ENCODE measurements at places on chromosomes 6 and 20.

- DNase-seq, result peak; percentile 96
Observed at GRCh38 chr20:33666293-33667244, at the start of gene ACTL10. ACTL10 (plus strand) TSS chr20:33666943; CDS start chr20:33667498, 555 bp downstream.

GRCh38 chr6:161367472-161367871 lies 93.6 kb upstream of the AGPAT4 start:
- no peak for DNase-seq

GRCh38 chr6:116572162-116572561 lies 858 bp downstream of the RWDD1 start:
- DNase-seq, result peak; percentile 71

DNA sequence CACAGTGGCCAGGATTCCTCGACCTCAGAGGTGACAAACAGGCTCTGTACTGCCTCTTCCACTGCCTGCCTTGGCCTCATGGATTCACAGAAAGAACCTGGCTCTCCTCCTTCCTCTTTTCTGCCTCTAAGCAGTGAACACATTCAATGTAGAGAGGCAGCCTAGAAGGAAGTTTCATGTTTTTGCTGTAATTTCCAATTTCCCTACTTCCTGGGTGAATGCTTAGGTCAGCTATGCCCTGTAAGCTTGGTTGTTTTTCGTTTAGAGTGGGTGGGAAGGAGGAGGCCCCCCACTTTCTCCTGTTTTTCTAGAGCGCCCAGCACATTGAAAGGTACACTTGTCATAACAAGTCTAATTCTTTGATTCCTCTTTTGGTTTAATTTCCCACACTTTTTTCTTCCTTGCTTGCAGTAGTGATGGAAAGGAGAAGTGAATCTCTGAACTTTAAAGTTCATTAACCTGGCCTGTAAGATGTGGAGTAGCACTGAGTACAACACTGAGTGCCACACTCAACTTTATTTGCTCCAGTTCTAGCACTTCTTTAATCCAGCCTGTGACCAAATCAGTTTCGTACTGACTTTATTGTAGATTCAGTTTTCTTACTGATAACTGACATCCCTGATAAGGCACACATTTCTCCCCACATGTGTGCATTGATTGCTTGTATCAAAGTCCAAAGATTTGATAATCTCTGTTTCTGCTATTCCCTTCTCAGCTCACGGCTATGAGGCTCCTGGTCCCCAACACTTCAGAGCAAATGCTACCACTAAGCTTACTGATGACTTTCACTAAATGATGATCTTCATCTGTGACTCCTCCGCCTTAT lies 100.0 kb upstream of the MAN1A1 start:
- no peak for DNase-seq

DNA sequence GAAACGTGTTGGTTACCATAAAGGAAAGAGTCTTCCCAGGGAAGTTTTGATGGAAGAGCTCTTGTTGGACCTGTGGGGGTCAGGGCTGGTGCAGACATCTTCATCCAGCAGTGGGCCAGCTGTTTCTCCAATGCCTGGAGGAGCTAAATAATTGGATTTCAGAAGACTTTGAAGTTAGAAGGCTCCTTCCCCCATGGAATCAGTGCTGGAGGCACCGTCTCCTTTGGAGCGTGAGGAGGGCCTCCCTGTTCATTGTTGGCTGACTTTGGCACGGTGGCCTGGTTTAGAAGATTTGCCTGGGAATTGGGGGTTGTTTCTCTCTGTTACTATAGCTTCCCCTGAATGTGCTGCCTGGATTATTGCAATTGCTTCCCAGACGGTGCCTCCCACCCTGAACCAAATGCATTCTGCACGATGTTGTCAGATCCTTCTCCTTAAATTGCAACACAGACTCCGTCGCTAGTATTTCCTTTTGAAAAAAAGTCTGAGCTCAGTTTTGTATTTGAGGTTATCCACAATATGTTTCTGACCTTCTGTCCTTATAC lies 27.7 kb upstream of the KCNG1 start:
- DNase-seq, result no peak

- DNase-seq, result no peak
Observed at GRCh38 chr6:161082215-161082614, 90.6 kb downstream of the MAP3K4 start.

- DNase-seq, result no peak
Observed at GRCh38 chr6:81572020-81572419, 180.5 kb downstream of the TENT5A start.

DNA sequence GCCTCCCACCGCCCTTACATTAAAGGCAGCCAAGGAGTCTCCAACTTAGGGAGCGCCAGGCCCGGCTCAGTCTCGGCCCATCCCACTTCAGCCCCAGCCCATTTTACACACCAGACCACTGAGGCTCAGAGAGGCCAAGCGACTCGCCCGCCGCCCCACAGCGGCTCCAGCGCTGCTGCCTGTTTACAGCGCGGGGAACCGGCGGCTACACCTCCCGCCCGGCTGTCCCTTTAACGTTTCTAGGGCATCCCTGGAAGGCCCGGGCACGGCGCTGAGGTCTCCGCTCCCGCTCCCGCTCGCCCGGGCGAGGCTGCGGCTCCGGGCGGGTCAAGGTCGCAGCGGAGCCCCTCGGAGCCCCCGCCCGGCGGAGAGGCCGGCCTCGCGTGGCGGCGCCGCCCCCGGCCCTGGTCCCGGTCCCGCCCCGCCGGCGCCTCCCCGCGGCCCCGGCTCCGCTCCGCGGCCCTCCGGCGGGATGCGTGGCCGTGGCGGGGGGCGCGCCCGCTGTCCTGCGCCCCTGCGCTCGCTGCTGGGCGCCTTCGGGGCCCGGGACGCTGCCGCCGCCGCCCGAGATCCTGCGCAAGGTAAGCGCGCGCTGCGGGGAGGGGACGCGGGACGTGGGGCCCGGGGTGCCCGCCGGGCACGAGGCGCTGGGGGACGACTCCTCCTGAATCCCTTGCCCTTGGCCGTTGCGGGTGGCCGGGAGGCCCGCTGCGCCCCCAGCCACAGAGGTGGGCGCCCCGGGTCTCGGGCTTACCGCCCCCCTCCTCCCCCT lies 27.1 kb upstream of the PHACTR3 start:
- no peak for DNase-seq

DNA sequence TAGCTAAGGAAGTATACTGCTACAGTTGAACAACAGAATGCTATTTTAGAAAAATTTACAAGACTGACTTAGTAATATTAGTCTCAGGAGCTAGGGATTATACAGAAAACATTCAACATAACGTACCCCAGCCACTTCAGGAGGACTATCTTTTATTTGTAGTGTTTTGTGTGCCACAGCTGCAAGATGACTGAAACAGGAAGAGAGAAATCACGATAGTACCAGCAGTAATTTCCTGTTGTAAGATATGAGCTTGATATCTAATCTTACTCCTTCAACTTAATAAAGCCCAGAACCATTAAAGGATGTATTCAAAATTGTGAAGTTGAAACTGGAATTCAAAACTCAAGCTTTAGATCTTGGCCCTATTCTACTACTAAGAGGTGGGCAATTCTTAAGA lies 42.1 kb downstream of the SLC35A1 start:
- no peak for DNase-seq

DNA sequence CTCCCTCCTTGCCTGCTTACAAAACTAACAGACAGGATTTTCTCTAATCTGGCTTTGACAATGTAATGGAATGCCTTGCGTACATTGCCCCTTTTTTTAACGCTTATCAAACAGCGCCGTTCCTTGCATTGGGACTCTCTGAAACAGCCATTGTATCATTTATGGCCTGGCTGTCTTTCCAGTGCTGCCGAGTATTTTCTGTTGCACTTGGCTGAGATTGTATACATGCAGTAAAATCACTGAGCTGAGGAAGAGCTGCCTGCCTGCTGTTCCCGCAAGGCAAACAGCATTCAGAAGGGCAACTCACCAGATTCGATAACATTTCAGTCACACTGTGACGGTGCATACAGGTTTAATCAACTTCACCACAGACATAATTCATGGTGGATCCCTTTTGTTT lies 106.0 kb downstream of the SH3BGRL2 start:
- DNase-seq, result no peak

DNA sequence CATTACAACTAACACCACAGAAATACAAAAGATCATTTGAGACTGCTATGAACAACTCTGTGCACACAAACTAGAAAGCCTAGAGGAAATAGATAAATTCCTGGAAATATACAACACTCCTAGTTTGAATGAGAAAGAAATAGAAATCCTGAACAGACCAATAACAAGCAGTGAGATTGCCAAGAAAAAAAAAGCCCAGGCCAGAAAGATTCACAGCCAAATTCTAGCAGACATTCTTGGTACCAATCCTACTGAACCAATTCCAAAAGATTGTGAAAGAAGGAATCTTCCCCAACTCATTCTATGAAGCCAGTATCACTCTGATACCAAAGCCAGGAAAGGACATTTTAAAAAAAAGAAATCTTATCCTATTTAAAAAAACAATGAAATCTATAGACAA lies 7.0 kb upstream of the CDK19 start:
- DNase-seq, result no peak

DNA sequence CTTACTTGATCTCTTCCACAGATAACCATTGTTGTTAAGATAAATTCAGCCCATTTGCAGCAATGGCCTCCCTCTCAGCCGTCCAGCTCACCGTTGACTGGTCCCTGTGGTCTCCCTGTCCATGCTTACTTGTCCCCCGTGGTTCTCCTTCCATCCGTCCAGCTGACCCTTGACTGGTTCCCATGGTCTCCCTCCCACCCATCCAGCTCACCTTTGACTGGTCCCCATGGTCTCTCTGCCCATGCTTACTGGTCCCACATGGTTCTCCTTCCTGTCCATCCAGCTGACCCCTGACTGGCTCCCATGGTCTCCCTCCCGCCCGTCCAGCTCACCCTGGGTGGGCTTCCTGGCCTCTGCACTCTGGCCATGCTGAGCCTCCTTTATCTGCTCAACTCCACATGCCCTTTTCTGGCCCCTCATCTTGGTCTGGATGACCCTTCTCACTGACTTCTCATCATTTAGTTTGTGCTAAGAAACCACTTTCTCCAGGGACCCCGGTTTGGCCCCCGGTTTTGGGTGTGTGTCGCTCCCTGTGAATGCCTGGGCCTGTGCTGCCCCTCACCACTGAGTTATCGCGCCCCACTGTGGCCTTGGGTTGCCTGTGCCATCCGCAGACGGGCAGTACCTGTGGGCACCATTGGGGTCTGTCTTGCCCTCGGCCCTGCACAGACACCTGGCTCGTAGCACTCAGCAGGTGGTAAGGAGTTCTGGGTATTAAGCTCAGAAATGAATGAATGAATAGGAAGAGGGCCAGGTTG lies 146.4 kb downstream of the ERMARD start:
- DNase-seq, result no peak

GRCh38 chr6:170139531-170139930 lies 151.3 kb downstream of the DLL1 start:
- DNase-seq, result no peak

GRCh38 chr20:1657556-1658334 lies at the start of gene SIRPG:
SIRPG (minus strand) TSS chr20:1657779; CDS start chr20:1657714, 65 bp downstream.
- peak; percentile 85 for DNase-seq

DNA sequence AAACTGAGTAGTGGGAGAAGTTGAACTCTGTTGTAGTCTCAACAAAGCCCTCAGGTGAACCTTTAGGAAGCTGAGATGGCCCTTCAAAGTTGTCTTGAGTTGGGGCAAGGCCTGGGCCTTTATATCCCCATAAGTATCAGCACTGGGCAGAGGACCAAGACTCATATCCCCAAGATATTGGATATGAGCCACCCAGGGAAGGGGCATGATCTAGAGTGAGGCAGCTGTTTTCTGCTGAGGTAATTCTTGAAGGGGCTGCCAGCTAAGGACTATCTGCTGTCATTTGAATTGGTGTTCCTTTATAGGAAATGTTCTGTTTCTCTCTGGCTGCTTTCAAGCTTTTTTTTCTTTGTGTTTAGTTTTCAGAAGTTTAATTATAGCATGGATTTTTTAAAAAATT lies 140.7 kb upstream of the FLRT3 start:
- no peak for DNase-seq

- DNase-seq, result no peak
Observed at GRCh38 chr20:36823121-36823520, 49.6 kb upstream of the DSN1 start.

- no peak for DNase-seq
Observed at GRCh38 chr6:13586603-13587542, 12.5 kb downstream of the SIRT5 start.

GRCh38 chr20:10362674-10363073 lies 71.3 kb downstream of the MKKS start:
- no peak for DNase-seq

DNA sequence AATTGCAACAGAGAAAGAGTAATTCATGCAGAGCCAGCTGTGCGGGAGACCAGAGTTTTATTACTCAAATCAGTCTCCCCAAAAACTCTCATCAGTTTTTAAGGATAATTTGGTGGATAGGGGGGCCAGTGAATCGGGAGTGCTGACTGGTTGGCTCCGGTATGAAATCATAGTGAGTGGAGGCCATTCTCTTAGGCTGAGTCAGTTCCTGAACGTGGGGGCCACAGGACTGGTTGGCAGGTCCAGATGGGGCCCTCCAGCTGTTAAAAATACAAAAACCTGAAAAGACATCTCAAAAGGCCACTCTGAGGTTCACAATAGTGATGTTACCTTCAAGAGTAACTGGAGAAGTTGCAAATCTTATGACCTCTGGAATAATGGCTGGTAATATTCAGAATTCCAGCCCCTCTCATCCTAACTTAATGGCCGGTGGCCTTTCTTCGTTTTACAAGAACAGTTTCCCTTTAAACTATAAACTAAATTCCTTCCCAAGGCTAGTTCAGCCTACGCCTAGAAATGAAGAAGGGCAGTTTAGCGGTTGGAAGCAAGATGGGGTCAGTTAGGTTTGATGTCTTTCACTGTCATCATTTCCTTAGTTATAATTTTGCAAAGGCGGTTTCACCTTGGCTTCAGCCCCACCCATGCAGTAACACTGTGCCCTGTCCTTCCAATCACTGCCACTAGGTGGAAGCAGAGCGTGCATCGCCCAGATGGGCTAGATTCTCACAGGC lies 6.8 kb upstream of the MICA start:
- DNase-seq, result peak; percentile 97

GRCh38 chr6:41790045-41790444 lies 2.6 kb downstream of the TOMM6 start:
- no peak for DNase-seq

GRCh38 chr6:82178077-82178758 lies 69.3 kb downstream of the IBTK start:
- DNase-seq, result no peak

DNA sequence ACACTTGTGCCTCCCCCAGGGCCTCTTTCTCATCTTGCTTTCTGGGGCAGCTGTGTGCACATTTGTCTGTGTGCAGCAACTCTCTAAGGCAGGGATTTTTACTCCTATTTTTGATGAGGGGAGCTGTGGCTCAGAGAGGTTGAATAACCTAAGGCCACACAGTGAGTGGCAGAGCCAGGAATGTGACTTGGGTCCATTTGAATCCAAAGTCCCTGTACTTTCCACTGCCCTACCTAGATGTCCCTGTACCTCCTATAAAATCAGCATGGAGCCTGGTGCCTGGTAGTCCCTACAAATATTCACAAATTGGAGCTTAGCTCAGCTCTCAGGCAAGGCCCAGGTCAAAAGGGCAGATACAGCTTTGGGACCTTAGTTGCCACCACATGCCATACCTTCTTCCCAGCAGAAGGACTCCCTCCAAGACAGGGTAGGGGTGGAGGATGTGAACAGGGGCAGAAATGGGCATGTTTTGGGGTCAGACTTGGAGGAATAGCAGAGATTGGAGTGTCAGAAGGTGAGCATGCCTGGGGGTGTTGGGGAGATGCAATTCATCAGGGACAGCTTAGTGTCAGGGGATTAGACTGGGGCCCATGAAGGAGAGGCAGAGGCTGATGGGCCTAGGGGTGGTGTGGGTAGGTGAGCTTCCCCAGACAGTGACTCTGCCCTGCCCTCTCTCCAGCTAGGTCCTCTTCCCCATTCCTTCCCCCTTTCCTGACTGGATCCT lies 4.1 kb upstream of the VEGFA start:
- no peak for DNase-seq

GRCh38 chr6:148398244-148398643 lies 55.6 kb downstream of the SASH1 start:
- no peak for DNase-seq
